NCI-H1417 treated with DMSO at 0.1 percent for 48 hours (cell line): ENCODE measurements at places on chromosomes 7 and 10.

DNA sequence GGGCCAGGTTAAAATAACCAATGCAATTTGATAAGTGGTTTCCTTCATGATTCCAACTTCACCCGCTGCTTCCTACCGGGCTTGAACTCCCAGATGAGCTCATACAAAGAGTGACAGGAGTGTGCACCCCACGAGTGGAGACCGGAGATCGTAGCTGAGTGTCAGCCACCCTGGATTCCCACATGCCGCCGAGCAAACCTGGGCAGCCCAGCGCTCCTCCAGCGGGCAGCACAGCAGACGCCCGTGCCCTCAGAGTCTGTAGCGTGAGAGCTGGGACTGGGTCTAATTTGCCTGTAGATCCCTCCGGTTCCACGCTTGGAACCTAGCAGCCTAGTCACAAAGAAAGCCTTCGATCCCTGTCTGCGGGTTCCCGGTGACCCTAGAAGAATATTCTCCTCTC, 476.1 kb upstream of the MGMT start:
- DNase-seq, result no peak

GRCh38 chr10:37496061-37496460, 361.3 kb downstream of the ZNF248 start:
- no peak for DNase-seq

GRCh38 chr7:91270372-91270771, 6.1 kb downstream of the FZD1 start:
- no peak for DNase-seq

DNA sequence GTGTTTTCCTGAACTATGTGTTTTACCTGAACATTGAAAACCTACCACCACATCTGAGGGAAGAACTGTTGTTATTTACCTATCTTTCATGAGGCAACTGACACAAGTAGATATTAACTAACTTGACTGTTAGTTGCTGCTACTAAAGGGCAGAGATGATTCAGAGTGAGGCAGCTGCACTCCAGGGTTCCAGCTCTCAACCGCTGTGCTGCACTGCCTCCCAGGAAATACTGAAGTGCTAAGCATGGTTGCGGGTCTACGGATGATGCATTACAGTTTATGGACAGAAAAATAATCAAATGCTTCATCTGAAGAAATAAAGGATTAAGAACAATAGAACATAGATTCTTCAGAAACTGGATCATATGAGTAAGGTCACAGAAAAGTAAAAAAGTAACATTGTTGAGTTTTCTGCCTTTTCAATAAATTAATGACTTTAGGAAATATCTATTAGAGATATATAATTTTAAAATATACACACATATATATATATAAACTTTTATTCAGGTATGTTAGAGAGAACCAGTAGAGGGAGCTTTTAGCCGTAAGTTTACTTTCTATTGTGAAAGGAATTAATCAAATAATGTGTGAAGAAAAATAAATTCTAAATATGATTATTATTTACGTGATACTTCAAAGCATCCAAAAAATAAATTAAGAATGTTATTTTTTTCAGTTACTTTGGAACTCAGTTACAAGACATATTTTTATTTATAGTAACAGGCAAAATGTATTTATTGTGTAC, 620.0 kb downstream of the CNTNAP2 start:
- DNase-seq, result no peak

GRCh38 chr10:89482256-89482655, 53.1 kb downstream of the SLC16A12 start:
- no peak for DNase-seq

DNA sequence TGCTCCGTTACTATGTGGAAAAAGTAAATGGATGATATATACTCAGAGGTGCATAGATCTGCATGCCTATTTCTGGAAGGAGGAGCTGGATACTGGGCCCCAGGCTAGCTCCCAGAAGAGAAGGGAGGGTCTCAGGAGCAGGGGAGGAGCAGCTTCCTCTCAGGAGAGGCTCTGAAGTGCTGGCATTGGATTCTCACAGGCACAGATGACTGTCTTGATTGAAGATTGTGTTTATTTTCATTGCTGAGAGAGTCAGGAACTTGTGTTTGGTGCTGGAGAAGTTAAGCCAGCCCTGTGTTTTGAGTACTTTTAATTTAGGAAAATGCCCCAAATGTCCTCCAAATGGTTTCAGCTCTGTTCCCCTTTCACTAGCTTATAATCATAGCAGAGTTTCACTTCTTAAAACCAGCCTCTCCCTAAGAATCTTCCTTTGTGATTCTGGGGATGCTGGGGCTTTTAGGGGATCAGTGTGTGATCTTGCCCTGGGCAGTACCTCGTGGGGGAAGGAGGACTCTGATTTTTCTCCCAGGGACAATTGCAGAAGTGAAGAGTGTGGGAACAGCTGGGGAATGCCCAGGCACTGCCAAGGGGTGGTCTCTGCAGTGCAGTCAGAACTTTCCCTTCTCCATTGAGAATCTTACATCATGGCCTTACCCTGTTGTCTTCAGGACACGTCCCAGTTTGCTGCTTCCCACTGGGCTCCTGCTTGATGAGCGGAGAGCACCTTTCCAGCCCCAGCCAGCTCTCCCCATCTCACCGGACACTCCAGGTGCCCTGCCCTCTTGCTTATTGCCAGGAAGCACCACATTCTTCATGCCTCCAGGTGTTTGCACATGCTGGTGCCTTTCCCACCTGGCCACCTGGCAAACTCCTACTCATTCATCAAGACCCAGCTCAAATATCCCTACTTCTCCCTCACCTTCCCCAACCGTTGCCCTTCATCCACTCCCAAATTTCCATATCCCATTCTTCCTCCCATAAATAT, 102.8 kb downstream of the ARHGAP22 start:
- DNase-seq, result no peak

- DNase-seq, result no peak
Observed at GRCh38 chr7:16123117-16123770, 298.1 kb downstream of the CRPPA start.

DNA sequence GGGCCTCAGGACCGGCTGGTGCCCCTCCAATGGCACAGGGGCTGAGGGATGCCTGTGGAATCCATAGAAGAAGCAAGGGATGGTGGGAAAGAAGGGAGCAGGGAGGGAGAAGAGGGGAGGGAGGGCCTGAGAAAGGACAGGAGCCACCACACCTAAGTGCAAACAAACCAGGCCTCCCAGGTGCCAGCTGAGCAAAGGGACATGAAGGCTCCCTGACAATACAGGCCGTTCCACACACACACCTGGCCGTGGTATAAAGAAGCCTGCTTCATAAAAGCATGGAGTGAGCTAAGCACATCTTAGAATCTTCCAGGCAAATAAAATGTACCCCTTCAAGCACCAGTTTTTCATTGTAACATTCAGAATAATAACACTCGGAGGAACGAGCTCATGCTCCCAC, 54.0 kb downstream of the OAT start:
- no peak for DNase-seq

DNA sequence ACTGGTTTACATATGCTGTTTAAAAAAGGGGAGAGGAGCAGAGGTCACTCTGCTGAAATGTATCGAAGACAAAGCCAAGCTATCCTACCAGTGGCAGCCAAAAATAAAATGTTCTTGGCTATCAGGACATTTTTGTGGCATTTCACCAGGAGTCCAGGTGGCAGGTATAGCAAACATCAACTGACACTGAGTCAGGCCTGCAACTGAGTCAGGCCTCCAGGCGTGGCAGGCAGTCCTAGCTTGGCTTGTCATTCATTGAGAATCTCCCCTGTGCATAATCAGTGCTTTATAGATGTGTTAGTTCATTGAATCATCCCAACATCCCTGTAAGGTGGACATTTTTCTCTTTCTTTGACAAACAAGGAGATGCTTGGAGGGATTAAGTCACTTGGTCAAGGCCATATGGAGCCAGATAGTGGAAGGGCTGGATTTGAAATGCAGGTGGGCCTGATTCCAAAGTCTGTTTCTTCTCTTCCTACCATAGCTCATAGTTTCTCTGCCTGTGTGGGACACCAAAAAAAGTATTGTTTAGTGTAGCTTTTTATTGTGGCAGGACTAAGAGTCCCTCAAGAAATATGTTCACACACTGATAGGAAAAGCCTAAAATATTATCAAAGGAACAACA, 4.3 kb downstream of the DYNC1I1 start:
- DNase-seq, result no peak

- DNase-seq, result no peak
Observed at GRCh38 chr7:18667466-18667865, 171.9 kb downstream of the HDAC9 start.

- no peak for DNase-seq
Observed at GRCh38 chr7:36372156-36372555, 17.5 kb upstream of the ANLN start.

DNA sequence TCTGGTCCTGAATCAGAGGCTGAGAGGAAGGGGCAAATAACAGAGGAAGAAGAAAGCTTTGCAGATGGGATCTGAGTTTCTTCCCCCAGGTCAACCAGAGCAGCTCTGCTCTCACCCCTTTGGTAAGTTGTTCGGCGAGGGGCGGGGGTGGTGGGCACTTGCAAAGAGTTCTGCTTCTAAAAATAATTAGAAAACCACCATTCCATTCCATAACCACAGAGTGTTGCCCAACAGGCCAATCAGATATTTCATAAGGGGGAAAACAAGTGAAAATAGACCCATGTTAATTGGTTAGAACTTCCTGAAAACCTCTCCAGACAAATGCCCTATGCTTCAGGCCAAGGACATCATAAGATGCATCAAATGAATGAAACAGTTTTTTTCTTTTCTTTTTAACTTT, 43.6 kb upstream of the R3HCC1L start:
- no peak for DNase-seq

GRCh38 chr10:88598055-88598454, 11.5 kb downstream of the LIPJ start:
- no peak for DNase-seq

DNA sequence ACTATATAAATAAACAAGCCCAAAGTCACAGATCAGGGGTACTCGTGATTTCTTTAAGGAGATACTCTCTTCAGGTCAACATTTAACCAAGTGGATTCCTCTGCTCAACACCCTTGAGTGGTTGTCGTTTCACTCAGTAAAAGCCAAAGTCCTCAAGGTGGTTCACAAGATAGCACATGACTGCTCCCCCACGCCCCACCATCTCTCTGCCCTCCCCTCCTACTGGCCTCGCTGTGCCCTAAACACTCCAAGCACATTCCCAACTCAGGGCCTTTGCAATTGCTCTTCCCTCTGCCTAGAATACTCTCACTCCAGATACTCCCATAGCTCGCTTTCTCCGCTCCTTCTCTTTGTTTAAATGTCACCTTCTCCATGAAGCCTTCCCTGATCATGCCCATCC, 72.1 kb upstream of the FHIP2A start:
- DNase-seq, result no peak

DNA sequence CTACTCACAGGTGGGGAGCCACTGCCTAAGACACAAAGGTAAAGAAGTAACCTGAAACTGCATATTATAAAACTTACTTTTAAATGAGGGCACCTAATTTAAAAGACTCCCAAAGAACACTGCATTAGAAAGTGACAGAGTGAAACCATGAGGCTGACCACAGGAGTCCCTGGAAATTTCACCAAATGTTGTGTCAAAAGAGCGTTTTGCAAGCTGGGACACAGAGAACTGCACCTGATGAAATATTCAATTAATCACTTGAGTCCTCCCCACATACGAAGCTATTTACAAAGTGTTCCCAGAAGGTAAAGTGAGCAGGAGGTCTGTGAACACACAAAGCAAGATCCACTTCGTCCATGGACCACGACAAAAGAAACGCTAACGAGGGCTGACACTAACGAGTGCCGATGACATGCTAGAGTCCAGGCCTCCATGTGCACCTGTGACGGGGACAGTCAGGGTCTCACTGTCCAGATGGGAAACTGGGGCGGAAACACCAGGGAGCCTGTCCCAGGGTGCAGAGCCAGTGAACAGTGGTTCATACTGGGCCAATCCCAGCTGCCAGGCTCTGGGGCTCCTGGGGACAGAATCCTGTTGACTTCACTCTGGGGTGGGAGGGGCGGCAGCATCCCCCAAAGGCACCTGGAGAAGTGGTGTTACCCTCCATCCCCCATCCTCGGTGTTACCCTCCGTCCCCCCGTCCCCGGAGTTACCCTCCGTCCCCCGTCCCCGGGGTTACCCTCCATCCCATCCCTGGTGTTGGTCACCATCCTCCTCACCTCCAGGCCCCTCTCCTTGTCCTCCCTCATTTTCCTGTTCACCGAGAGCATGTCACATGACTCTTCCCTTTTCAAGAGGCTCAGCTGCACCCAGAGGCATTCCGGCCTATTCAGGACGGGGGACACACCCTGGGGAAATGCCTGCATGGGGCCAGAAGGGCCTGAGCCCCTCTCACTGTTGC, 63.4 kb downstream of the DIP2C start:
- no peak for DNase-seq

GRCh38 chr7:69283421-69283820, 314.9 kb upstream of the AUTS2 start:
- DNase-seq, result no peak

DNA sequence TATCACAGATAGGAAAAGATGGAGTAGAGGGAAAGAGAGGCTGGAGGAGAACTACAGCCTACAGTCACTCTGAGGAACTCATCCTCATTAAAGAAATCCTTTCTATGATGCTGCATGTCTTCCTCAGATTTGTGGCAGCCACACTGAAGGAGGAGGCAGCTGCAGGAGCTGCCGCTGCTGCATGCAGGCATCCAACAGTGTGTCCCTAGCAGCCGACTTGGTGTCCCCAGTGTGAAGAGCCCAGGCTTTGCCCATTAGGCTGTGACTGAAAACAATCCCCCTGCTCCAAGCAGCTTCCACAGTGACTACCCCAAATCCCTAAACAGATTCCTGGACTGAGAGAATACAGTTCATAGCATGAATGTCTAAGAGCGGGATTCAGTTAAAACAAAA, 23.1 kb downstream of the SKIDA1 start:
- DNase-seq, result no peak

- no peak for DNase-seq
Observed at GRCh38 chr7:121214657-121215056, 114.1 kb upstream of the WNT16 start.

DNA sequence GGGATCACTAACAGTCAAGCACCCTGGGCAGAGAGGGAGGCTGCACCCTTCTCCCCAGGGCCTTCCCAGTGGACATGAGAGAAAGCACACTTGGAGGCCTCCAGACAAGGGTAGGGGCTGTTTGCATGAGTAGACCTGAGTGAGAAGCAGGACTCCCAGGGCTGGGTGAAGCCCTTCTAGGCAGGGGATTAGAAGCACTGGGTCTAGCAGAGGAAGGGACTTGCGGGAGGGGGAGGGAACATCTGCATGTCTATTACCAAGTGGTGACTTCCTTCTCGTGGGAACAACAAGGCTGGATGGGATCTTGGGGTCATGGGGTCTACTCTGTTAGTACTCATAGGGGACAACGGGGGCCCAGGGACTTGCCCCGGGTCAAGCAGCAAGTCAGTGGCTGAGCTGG, 67.8 kb downstream of the EMX2 start:
- no peak for DNase-seq

DNA sequence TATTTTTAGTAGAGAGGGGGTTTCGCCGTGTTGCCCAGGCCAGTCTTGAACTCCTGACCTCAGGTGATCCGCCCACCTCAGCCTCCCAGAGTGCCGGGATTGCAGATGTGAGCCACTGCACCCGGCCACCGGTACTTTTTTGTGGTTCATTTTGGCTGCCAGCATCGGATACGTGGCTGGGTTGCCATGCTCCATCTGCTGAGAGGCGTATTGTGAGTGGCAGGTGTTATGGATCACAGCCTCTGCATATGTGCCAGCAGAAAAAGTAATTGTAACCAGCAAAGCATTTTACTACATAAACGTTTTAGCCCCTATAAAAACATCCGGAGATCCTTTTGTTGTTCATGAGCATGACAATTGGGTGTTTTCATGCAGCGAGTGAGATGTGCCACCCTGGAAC, 7.1 kb downstream of the FOXK1 start:
- no peak for DNase-seq
